Activated CD4-positive, alpha-beta T cell treated with anti-CD3 and anti-CD28 coated beads, Interleukin-2, amount 50 U/mL, for 24 hours (primary cell): ENCODE measurements at places on chromosomes 5 and 9.
A peak's percentile ranks its signal among the peaks of the same experiment; 100 is the strongest.

DNA sequence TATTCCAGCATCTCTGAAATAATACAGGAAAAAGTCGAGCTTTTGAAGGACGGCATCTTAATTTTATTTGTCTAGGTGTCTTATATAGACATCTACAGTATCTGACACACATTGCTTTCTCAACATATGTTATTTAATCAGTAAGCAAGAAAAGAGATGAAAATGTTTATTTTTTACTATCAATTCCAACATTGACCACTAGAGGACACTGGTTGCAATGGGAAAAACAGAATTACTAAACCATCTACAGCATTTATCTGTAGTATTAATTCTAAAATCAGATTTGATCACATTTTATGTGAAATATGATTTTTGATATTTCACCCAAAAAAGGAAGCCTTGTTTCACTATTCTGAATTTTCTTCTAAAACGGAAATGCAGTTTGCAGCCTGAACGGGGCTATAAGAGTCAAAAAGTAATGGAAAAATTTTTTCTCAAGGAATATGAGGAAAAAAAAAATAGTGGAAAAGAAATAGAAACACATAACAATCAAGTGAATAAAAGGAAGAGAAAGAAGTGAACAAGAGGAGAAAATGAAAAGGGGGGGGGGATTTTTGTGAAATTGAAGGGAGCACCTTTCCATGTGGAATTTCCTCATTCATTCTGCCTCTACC lies 98.6 kb downstream of the OSTF1 start:
- no peak for DNase-seq

DNA sequence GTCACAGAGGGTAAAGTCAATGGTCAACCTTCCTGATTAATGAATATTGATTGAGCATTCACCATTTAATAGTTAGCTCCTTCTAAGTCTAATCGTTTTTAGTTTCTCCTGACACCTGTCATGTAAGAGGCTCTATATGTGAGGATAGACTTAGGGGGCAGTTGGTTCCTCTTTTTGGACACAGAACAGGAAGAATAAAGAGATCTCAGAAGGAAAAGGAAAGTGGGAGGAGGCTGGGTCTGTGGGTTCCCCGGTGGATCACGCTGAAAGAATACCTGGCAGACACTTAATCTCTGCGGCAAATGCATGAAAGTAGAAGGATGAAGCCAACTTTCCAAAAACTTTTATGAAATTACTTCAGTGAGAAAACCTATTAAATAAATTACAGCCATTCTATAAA lies 98.4 kb downstream of the PDE4D start:
- DNase-seq: no peak

GRCh38 chr5:160289721-160290120 lies 22.6 kb downstream of the CCNJL start:
- DNase-seq: no peak

DNA sequence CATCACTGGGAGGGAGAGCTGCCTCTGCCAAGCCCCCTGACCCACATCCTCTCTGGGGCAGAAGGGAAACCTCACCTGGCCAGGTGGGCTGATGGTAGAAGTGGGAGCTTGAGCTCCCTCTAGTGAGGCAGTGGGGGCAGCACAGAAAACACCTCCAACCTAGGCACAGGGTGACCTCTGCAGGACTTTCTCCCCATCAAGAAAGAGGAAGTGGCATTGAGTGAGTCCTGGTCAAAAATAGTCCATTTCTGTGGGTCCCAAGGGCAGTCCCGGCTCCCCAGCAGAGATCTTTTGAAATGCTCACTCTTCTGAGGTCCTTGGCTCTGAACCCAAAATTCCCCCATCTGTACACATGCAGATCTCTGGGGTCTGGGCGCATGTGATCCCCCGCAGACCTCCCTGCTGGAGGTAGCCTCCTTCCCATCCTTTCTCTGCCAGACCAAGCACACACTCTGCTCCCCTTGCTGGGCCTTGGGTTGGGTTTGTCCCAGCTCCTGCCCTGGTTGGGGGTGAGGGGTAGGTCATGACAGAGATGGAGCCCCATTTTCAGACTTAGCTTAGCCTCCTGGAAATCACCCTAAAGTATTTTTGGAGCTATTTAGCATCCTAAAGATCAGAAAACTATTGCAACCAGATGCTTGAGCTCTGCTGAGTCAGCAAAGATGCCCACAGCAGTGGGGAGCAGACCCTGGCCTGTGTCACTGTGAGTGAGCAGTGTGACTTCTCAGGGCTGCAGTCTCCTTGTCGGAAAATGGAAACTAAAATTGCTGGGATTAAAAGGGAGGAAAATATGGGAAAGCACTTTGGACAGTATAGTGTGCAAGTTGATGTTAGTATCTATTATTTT lies 41.6 kb upstream of the LCP2 start:
- peak; percentile 66 for DNase-seq

GRCh38 chr5:31225118-31225517 lies 31.6 kb downstream of the CDH6 start:
- DNase-seq: no peak

- DNase-seq: no peak
Observed at GRCh38 chr5:66646570-66646969, 50.4 kb downstream of the MAST4 start.

DNA sequence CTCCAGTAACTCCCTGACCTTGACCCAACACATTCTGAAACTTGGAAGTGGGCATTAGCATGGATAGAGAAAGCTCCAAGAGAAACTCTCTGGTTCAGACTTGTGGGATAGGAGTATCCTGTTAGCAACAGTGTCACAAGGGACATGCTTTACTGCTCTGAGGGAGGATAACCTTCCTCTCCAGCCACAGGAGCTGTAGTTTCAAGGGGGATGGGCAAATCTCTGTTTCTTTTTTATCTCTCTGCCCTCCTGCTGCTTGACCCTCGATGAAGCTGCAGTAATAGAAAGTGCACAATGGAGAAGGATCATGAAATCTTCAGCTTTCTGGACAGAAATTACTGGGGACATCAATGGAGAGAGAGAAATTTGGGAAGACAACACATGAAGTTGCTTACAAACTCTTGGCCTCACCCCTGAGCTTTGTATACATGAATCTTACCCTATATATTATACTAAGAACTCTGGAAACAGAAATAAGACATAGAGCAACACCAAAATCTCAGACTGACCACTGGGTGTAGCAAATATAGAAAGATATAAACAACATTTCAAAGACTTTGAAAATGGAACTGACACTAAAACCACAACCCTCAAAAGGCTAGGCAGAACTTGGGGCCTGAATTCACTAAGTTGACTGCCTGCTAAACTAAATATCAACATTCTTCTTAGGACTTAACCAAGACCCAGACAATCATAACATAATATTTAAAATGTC lies 471.0 kb upstream of the MEF2C start:
- no peak for DNase-seq

GRCh38 chr5:151130922-151131891 lies 26.4 kb downstream of the ANXA6 start:
- no peak for DNase-seq

DNA sequence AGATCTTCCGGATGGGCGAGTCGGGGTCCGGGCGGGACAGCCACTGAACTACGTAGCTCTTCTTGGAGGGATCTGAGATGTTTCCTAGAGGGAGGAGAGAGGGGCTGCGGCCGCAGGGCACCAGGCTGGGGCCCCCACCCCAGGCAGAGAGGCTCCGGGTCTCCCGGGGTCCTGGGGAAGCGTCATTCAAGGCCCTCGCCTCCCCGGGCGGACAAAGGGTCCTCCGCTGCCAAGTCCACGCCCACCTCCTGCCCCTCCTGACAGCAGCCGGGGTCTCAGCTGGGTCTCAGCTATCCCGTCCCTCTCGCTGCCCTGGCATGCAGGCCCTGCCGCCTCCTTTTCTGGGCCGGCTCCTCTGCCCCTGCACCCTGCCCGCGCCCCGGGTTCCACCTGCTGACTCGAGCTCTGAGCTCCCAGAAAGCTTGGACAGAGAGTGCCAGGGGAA lies 61.5 kb downstream of the ZNF354C start:
- no peak for DNase-seq

DNA sequence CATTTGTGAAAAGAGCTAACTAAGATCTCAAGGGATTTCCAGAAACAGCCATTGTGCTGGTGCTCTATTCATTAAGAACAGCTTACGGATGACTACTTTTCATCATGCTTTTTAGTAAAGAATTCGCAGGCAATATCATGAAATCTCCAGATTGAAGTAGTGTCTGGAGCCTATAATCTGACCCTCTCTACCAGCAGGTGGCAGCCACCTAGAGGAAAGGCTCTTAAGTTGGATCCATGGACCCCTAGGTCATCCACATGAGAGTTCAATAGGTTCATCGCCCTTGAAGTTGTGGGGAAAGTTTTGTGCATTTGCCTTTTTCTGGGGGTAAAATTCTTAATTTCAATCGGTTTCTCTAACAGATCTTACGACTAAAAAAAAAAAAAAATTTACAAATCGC lies 82.3 kb downstream of the SLC1A3 start:
- DNase-seq: no peak

DNA sequence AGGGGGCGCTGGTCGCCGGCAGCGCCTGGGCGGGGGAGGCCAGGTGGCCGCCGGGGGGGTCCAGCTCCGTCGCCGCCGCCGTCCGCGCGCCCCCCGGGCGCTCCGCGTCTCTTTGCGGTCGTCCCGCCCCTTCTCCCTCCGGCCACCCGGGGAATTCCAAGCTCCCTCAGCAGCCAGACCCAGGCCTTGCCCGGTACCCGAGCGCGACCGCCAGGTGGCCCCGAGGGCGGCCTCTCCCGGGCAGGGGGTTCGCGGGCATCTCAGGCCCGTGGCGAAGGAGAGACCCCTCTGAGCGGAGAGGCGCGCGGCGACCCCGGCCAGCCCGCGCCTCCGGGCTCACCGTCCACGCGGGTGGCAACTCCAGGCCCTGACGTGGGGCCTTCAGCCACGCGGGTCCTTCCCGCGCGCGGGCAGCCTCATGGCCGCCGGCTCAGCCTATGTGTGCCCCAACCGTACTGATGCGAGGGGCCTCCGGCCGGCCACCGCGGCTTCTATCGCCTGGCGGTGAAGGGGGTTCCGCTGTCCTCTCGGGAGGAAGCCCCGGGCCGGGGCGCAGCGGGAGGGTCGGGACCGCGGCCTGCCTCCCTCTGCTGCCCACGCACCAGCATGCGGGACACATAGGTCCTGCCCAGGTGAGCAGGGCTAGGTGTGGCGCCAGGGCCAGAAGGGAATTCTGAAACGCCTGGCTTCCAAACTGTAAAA lies 529 bp upstream of the NRARP start:
- no peak for DNase-seq

DNA sequence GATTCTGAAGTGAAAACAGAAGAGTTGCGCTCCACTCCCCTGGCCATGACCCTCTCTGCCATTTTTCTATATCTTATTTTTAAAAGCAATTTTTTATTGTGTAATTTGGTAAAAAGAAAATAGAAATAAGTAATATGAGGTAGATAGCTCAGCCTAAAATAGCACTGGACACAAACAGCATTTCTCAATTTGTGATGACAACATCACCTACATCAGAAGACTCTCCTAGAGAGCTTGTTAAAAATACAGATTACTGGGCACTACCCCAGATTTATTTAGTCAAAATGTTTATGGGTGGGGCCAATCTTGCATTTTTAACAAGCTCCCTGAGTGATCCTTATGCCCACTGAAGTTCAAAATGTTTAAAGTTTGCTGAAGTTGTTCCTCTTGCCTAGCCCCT lies 40.5 kb upstream of the CCDC112 start:
- no peak for DNase-seq

DNA sequence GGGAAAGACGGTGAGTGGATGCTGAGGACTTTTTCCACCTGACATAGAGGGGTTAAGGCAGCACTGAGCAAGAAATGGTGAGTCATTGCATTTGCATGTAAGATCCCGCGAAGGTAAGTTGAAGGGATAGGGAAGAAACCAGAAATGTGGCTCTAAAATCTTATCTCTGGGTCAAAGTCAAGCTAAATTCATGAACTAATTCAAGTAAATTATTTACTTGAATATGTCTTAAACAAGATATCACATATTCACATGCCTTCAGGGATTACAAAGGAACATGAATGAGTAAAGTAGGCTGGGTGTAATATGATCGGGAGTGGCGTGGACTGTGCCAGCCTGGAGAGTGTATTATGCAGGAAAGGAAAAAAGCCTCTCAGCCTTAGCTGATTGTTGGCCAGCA lies 74.4 kb upstream of the EQTN start:
- DNase-seq: no peak
